ENCODE measurements at places on chromosomes 2 and 18.

DNA sequence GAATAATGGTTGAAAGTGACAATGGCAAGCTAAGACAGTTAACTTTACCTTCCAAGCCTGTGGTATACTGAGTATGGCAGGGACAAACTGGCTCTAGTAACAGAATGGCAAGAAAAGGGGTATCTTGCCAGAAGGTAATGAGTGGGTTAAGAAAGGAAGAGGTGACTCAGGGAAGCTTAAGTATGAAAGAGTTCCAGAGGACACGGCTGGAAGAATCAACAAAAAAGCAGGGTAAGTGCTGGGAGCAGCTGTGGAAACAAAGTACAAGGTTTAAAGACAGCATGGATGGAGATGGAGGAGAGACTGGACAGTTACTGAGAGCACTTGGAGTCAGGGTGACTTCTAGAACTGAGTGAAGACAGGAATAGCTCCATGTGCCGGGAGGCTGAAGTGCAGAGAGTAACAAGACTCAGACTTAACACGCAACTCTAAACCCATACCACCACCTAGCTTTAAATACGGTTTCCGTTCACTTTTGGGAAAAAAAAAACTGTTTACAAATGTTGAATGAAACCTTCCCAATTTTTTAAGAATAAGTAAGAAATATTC is 69.0 kb downstream of the REV1 start:
- no peak for DNase-seq

DNA sequence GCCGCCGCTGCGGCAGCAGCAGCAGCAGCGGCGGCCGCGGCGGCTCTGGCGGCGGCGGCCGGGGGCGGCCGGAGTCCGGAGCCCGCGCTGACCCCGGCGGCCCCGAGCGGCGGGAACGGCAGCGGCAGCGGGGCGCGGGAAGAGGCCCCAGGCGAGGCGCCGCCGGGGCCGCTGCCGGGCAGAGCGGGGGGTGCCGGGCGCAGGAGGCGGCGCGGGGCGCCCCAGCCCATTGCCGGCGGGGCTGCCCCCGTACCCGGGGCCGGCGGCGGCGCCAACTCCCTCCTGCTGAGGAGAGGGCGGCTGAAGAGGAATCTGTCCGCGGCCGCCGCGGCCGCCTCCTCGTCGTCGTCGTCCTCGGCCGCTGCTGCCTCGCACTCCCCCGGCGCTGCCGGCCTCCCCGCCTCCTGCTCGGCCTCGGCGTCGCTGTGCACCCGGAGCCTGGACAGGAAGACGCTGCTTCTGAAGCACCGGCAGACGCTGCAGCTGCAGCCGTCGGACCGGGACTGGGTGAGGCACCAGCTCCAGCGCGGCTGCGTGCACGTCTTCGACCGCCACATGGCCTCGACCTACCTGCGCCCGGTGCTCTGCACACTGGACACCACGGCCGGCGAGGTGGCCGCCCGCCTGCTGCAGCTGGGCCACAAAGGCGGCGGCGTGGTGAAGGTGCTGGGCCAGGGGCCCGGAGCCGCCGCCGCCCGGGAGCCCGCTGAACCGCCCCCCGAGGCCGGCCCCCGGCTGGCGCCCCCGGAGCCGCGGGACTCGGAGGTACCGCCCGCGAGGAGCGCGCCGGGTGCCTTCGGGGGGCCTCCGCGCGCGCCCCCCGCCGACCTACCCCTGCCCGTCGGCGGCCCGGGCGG is 646 bp downstream of the PHLPP1 start:
- DNase-seq, result peak; percentile 43

DNA sequence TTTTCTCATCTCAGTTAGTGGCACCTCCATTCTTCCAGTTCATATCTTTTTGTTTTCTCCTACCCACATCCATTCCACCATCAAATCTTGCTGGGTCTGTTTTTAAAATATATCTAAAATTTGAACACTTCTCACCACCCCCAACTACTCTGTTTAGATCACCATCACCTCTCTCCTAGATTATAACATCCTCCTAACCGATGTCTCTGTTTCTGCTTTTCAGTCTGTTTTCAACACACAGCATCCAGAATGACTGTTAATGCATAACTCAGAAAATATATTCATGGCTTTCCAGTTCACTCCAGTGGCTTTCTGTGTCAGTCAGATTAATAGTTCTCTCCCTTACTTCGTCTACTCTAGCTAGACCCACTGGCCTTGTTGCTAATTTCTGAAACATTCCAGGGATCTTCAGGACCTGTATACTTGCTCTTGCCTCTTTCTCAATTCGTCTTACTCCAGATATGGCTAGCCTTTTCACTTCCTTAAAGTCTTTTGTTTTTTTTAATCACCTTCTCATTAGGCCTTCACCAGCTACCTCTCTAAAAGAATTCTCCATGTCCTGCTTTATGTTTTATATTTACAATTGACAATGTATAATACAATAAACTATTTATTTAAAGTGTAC is 105.3 kb downstream of the COMMD1 start:
- no peak for DNase-seq

DNA sequence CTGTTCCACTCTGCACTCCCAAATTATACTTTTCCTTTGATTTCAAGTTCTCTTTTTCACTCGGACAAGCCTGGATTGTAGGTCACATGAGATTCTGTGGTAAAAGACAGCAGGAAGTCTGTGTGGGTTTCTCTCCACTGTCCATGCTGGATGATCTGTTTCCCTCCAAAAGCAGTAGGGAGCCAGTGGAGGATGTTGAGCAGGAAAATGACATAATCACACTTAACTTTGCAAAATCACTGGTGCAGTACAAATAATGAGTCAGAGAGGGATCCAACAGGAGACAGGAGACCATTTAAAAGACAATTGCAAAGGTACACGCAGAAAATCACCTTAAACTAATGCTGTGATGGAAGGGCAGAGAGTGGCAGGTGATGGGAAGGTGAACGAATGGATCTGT is 301.3 kb downstream of the ZNF407 start:
- no peak for DNase-seq

DNA sequence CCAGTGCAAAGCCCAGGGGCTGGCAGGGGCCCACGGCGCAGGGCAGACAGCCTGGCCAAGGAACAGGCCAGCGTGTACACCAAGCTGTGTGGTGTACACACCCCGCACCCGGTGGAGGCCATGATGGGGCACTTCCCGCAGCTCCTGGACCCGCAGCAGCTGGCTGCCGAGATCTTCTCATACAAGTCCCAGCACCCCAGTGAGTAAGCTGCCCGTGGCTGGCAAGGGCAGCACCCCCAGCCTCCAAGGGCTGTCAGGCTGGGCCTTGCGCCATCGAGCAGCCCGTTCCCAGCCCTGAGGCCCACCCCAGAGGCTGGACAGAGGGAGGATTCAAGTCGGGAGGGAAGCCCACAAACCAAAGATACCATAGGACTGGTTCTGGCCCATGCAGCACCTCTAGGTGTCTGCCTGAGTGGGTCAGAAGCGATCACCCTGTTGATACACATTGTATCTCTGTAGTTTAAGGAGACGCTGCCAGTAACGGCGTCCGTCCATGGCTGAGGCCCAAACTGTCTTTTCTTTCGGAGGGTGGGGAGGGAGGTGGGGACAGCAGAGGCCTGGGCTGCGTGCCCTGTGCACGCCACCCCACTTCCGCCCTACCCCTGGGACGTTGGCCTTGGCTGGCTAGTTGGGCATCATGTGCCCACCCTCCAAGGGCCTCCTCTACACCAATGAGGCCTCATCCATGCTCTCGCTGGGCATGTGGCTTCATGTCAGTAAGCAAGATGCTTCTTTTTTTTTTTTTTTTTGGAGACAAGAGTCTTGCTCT is 16.8 kb upstream of the MTERF4 start:
- no peak for DNase-seq

GRCh38 chr2:232983669-232984140 is 29.4 kb downstream of the NGEF start:
- DNase-seq, result no peak

DNA sequence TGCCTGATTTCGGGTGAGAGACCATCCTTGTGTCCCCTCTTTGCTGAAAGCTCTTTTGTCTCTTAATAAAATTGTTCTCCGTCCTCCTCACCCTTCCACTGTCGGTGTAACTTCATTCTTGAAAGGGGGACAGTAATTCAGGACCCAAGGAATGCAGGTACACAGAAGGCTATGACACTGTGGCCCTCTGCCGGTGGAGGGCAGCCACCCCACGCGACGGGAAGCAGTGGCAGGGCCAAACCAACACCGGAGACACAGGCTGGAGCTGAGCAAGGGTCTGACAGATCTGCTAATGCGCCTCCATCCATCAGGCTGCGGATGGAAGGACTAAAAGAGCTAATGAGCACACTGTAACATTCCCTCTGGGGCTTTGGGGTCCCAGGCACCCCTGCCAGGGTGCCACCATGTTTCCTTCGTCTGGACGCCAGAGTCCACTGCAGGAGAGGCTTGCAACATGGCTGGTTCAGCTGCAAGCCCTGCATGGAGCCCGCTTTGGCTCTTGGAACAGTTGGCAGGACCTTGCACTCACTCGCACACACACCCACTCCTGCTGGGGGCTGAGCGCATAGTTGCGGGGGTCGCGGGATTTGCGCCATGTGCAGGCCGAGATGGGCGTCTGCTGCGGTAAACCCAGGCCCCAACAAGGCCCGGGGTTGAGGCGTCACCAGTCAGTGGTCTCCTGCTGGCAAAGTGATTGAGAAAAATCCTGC is 544.1 kb upstream of the CDH7 start:
- DNase-seq, result no peak

GRCh38 chr2:42361728-42362283 is 789 bp upstream of the COX7A2L start:
- DNase-seq, result no peak

DNA sequence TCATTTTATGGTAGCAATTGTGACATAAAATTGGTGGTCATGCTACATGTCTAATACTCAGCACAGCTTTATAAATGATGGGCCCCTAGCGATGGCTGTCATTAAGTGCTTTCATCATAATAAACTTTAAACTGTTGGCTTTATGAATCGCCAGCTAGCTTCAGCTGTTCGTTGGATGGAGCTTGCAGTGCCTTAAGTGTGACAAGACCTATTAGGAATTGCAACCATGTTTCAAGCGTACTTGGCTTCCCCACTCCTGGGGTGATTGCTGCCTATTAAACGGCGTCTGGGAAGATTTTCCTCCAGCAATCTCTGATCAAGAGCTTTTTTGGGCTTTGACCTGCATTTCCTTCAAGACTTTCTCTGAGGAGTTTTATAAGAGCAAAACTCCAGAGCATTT is 164.5 kb upstream of the SIX3 start:
- DNase-seq, result no peak

GRCh38 chr2:109162999-109163398 is 34.0 kb downstream of the SH3RF3 start:
- DNase-seq, result no peak

GRCh38 chr2:1518331-1518803 is 105.1 kb downstream of the TPO start:
- DNase-seq, result no peak

- DNase-seq, result no peak
These were observed 24.7 kb downstream of the ST8SIA5 start for GRCh38 chr18:46732201-46732600.

DNA sequence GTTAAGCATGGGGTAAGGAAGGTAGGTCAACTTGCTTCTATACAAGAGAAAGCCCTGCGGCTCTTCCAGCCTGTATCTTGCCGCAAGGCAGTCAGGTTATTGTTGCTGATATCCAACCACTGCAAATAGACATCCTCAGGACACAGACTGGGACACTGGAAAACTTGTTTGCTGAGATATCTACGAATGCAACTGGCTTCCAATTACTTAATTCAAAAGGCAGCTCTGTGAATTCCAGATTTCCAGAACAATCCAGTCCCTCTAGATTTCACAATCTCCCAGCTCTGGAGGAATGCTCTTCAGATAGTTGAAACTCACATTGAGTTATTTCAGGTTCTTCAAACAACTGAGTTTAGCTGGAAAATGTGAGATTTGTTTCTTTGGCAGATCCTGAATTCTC is 34.6 kb upstream of the SP9 start:
- DNase-seq, result no peak

DNA sequence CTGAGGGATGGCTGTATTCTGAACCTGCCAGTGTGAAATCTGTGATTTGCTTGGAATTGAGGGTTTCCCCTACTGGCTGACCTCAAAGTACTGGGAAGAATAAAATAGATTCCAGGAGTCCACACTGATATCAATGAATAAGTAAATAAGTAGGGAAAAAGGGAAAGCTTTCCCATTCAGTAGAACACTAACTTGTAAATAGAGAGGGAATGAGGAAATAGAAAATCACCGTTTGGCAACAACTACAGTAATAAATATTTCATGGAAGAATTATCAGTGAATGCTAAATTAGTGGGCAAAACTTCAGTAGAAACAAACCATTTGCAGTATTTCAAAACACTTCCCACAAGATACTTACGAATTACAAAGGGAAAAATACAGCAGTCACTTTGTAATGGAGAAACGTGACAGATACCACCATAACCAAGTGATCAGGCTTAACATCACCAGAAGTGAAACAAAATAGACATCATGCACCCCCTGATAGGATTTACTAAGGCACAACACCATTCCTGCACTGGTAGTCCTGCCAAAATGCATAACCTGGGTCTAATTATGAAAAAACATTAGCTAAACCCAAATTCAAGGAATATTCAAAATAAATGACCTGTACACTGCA is 88.5 kb downstream of the ICA1L start:
- DNase-seq, result no peak

Measured in HuH-7.5 (cell line).